Putamen (tissue), 1 donor: ENCODE measurements at places on chromosomes 5 and 9.

- no peak for DNase-seq
Observed at GRCh38 chr5:172423379-172424110, 30.8 kb downstream of the SH3PXD2B start.

DNA sequence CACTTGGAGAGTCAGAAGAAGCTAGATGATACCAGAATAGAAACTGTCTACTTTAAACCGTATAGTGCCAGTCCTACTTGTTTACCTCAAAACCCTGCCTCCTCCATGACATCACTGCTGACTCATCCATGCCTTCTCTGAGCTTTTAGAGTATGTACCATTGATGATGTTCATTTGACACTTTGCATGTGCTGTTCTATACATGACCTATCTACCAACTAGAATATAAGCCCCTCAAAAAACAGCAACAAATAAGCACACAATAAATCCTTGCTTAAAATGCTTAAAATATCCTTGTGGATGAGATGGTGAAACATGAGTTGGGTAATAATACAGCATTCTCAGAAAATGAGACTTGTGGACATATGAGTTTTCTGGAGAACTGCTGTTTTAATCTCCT, 2.6 kb downstream of the CTNNAL1 start:
- no peak for DNase-seq

DNA sequence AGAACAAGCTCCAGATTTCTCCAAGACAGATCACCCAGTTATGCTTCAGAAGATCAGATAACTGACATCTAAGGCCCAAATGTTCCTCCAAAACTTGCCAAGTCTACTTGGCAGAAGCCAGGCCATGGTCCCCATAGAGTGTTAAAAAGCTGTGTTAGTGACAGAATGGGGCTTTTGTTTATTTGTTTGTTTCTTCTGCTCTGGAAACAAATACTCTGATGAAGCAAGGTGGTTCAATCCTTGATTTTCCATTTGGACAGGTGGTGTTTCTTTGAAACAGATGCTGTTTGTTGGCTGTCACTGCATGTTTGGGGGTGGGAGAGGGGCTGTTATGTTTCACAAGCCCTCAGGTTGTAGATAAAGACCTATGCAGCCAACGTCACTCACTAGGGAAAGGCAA, 264.0 kb downstream of the FAM114A2 start:
- DNase-seq: no peak

DNA sequence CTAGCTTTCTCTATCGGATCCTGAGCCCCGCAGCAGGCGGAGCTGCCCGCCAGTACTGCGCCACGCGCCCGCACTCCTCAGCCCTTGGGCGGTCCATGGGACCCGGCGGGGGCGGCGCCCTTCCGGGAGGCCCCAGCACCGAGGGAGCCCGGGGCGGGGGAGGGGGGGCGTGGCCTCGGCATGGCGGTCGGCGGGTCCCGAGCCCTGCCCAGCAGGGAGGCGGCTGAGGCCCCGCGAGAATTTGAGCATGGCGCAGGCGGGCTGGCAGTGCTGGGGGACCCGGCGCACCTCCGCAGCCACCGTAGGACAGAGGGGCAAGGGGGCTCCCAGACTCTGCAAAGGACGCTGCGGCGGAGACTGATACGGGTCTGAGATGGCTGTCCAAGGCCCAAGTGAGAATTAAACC, 6.8 kb downstream of the ZDHHC11B start:
- DNase-seq: no peak

DNA sequence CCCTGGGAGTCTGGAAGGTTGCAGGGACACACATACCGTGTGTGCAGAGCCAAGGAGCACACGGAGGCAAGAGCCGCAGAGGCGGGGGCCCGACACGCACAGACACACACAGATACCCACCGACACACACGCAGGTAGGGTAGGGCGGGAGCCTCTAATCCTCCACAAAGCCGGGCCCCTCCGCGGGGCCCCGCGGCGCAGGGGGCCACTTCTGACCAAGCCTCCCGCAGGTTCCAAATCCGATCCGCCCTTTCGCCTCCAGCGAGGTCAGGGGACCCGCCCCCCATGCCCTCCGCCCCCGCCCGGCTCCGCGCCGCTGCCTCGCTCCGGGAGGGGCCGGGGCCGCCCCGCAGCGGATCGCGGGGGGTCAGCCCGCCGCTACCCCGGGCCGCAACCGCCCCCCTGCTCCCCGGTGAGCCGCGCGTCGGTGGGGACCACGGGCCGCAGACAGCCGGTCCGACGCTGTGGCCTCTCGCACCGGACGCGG, 1.4 kb upstream of the LMX1B start:
- no peak for DNase-seq
